ENCODE measurements at places on chromosomes 1 and 21.
A peak's percentile ranks its signal among the peaks of the same experiment; 100 is the strongest.

DNA sequence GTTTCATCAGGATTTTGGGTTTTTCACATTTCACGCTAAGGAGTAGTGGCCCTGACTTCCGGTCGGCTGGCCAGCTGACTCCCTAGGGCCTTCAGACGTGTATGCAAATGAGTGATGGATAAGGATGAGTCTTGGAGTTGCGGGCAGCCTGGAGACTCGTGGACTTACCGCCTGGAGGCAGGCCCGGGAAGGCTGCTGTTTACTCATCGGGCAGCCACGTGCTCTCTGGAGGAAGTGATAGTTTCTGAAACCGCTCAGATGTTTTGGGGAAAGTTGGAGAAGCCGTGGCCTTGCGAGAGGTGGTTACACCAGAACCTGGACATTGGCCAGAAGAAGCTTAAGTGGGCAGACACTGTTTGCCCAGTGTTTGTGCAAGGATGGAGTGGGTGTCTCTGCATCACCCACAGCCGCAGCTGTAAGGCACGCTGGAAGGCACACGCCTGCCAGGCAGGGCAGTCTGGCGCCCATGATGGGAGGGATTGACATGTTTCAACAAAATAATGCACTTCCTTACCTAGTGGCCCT, 23.1 kb upstream of the TNFRSF1B start:
- peak; percentile 83 for DNase-seq

DNA sequence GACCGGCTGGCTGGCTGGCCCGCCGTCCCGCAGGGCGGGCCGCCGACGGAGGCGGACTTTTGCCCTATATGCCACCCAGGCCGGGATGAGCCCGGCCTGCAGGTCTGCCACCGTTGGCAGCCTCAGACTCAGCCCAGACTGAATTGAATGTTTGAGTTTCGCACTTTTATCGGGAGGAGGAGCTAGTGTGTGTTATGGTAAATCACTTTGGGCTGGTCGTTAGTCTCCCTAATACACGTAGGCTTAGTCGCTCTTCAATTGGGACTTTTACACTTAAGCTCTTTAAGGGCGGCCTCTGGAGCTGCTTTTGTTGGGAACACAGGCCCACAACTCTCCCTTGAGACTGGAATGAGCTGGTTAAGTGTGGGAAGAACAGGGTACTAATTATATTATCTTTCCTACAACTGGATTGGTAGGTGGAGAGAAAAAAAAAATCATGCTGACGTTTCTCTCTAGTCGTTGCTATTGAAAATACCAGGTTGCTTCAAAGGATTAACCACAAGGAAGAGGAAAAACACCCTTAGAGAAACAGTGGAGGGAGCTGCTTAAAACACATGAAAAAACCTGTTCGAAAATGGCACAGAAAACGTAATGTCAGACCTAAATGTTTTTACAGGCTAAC, 1.4 kb upstream of the IRF2BP2 start:
- no peak for DNase-seq

- no peak for DNase-seq
Observed at GRCh38 chr1:67616394-67616985, 68.5 kb upstream of the GADD45A start.

GRCh38 chr21:32215306-32215685, 63.6 kb downstream of the MIS18A start:
- no peak for DNase-seq

DNA sequence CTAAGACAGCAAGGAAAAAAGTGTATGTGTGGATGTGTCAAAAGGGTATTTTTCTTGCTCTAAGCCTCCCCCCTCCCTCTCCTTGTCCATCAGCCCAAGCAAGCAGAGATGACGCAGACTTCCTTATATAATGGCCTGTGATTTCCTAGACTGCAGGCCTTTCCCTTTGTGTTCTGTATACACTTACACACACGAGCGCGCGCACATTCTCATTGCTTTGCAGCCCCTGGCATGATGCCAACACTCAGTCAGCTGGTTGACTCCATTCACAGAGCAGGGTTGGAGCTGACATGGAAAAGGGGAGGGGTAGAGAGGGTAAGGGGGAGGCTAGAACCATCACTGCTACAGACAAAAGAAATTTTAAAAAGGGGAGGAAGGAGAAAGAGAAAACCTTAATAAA, 41.8 kb downstream of the GATAD2B start:
- DNase-seq = peak; percentile 83

- no peak for DNase-seq
Observed at GRCh38 chr1:208381481-208381880, 137.3 kb upstream of the PLXNA2 start.

DNA sequence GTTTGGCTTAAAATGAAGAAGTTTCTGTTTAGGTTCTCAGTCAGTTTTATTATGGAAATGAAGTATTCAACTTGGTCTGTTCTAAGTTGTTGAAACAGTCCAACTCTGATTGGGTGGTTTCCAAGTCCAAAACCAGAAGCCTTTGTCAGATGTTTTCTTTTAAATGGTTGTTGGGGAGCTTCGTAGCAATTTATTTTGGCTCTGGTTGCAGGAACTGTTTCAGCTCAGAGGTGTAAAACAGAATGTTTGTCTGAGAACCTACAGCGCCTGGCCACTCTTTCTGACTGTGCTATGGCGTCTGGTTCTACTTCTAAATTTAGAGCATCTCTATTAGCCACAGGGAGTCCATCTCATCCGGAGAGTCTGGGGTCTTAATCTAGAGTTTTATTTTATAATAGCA, 582.6 kb upstream of the TMPRSS15 start:
- DNase-seq = no peak

DNA sequence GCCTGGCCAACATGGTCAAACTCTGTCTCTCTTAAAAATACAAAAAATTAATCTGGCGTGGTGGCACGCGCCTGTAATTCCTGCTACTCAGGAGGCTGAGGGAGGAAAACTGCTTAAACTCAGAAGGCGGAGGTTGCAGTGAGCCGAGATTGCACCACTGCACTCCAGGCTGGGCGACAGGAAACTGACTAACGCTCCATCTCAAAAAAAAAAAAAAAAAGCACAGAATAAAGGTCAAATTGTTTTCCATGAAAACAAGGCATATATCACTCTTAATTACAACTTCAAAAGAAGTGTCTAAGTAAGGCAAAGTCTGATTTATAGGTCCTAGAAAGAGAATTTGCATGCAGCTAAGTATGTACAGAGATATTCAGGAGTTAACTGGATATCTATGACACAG, 25.6 kb downstream of the EYA3 start:
- no peak for DNase-seq

- DNase-seq = no peak
Observed at GRCh38 chr1:40907899-40908298, 45.7 kb upstream of the CITED4 start.

DNA sequence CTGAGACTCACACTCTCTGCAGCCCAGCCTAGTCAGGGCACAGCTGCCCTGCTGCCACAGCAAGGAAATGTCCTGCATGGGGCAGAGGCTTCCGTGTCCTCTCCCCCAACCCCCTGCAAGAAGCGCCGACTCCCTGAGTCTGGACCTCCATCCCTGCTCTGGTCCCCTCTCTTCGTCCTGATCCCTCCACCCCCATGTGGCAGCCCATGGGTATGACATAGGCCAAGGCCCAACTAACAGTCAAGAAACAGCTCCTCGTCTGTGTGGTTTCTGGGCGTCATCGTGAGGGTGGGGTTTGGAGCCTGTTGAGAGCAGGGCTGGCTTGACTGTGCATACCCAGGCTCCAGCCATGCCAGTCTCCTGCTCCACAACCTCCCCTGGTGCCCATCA, 19.5 kb downstream of the FAAH start:
- no peak for DNase-seq

- no peak for DNase-seq
Observed at GRCh38 chr1:22218618-22219250, 75.8 kb upstream of the WNT4 start.

GRCh38 chr1:150477733-150478132, 9.5 kb upstream of the TARS2 start:
- peak; percentile 75 for DNase-seq

GRCh38 chr1:225677350-225678124, 24.6 kb upstream of the ENAH start:
- no peak for DNase-seq

DNA sequence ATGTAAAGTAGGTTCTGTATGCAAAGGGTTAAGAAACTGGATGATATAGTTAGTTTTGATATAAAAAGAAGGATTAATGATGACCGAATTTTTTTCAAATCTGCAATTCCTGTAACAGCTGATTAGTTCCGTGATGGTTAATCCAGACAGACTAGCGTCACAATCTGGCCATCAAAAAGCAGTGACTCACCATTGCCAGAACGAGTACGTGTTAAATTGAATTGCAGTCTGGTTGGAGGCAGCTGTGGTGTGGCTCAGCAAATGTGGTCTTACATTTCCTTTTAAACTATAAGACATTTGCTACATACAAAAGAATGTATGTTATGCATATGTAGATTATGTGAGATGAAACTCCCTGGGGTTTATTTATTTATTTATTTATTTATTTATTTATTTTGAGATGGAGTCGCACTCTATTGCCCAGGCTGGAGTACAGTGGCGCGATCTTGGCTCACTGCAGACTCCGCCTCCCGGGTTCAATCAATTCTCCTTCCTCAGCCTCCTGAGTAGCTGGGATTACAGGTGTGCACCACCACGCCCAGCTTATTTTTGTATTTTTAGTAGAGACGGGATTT, 139.8 kb downstream of the RYR2 start:
- no peak for DNase-seq

DNA sequence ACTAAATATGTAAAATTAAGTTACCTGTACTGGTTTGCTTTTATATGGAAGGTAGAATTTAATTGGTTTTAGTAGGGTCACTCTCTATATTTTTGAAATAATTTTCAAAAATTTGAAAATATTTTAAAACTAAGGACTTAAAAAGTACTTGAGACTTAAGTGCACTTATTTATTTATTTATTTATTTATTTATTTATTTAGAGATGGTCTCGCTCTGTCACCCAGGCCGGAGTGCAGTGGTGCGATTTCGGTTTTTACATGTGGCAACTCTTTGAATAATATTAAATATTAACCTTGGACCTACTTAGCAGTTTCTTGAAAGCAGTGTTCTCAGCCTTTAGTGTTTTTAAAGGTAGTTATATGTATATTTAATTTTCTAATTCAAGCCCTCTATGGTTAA, 36.4 kb downstream of the TMED5 start:
- no peak for DNase-seq

DNA sequence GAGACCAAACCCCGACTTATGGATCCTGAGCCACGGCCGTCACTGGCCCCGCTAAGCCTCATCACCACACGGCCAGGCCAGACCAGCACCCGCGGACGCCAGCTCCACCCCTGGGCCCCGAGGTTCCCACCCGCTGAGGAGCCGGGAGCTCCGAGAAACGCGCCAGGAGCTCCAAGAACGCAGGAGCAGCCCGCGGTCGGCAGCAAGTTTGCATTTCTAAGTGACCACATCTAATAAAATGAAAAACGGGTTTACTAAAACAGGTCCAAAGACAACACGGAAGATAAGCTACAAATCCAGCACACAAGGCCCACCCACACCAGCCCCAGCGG, 8.1 kb upstream of the C1QTNF12 start:
- no peak for DNase-seq

- no peak for DNase-seq
Observed at GRCh38 chr1:102191723-102192122, 195.0 kb upstream of the OLFM3 start.

DNA sequence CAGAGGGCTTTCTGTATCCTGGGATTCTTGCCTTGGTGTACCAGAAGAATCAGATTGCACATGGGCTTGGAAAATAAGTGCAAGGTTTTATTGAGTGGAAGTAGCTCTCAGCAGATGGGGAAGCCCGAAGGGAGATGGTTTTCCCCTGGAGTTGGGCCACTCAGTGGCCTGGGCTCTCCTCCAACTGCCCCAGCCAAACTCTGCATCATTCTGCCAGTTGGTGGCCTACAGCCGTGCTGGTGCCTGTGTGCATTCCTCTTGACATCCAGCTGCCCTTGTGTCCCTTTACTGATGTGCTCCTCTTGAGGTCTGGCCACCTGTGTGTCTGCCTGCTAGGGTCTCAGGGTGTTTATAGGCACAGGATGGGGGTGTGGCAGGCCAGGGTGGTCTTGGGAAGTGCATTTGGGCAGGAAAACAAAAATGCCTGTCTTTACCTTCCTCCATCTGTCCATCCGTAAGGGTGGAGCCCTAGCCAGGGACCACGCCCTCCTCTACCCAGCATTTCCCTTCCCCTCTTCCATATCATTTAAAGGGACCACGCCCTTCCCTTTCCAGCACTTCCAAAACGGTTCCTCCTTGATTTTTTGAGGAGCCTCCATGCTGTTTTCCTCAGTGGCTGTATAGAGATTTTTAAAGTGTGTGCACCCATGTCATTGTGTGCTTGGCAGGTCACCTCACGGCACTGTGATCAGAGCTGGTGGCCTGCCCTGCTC, 18.9 kb downstream of the SNAP47 start:
- DNase-seq = no peak

DNA sequence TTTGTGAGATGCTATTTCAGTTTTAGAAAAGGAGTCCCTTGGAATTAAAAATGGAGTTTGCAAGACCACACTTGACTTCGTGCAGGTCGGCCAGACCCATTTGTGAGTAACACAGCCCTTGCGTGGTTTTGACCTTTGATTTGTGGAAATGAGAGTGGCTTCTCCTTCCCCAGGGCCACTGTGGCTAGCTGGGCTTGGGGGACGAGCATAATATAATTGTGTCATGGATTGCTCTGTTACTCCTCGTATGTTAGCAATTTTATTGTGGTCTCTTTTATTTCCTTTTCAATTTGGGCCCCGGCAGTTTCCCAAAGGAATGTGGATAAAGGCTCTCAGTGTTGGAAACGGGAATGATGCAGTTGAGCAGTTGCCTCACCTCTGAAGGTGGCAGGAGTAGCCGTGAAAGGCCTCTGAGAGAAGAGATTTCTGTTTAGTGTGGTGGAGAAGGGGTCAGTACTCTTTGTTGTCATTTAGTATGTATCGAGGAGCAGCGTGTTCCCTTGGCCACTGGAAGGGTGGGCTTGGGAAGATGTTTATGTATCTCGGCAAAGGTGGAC, 194.6 kb downstream of the PBX1 start:
- no peak for DNase-seq

DNA sequence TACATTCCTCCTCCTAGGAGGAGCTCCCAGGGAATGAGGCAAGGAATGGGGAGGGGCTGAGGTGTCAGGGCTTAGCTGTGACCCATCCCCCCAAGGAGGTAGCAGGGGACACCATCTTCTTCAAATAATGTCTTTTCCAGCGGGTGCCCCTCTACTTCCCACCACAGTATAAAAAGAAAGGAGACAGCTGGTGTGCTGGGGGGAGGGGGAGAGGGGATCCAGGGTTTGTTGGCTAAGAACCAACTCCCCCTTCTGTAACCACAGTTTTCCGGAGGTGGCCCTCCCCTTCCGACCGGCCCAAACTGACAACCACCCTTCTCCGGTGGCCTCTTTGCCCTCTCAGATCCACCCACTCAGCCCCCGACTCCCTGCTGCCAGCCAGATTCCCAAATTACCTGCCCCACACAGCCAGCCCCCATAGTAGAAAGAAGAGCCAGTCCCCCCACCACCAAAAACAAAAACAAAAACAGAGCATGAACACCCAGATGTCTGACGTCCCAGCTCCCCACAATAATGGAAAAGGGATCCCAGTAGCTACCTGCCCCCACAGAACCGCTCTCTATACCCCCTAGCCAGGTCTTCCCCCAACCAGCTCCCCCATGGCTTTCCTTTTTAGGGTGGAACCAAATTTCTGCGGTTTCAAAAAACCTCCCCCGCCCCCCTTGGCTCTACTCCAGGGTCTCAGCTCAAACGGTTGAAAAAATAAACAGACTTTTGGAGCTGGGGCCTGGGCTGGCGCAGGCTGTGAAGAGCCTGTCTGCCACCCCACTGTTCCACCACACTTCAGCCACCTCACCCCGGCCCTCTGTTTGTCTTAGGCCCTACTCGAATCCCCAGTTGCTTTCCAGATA, 2.1 kb downstream of the ARHGEF2 start:
- no peak for DNase-seq

- DNase-seq = no peak
Observed at GRCh38 chr1:9375912-9376311, 83.2 kb downstream of the SPSB1 start.

Measured in non-pigmented ciliary epithelial cell (primary cell).